Caudate nucleus (tissue), 63 donors: ENCODE measurements at places on chromosomes 5 and 9.

GRCh38 chr5:177142098-177142611, 8.6 kb downstream of the NSD1 start:
- no peak for DNase-seq

- no peak for DNase-seq
These were observed 53.2 kb downstream of the GALNT10 start for GRCh38 chr5:154243736-154244135.

- no peak for DNase-seq
These were observed 789 bp downstream of the DOK3 start for GRCh38 chr5:177508837-177509236.

GRCh38 chr5:96597438-96598020, 64.6 kb upstream of the CAST start:
- peak; percentile 5 for DNase-seq

GRCh38 chr9:132931178-132931735, 13.2 kb downstream of the TSC1 start:
- DNase-seq = no peak

- DNase-seq = no peak
These were observed 46.8 kb downstream of the GALNT12 start for GRCh38 chr9:98854266-98854665.

DNA sequence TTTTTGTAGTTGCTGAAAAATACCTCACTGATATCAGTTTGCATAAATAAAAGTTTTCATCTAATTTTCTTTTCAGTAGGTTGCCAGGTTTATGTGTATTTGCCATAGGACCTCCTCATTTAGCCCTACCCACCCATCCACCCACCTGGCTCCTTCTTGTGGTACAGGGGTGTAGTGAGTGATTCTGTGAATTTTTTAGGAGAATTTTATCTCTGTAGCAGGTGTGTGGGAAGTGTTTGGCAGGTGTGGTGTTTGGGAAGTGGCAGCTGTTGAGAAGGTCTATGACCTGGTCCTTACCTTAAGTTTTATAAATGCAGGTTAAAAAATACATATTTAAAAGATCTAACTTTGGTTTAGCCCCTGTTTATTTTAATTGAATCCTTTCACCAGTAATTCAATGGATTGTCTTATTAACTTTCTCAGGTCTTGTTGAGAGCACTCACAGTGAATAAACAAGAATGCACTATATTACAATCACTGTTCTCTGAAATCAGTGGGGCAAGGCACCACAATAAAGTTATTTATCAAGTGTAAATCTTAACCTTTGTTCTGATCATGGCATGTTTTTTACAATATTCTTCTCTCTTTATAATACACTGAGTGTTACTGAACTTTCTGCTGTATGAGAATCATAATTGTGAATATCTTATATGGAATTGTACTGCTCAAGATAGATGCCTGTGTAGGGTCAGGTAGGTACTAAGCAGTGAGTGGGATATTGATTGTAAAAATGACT, 189.1 kb downstream of the WDR70 start:
- DNase-seq = no peak

- no peak for DNase-seq
These were observed 311.3 kb upstream of the TRPC7 start for GRCh38 chr5:136676685-136677084.

- DNase-seq = no peak
These were observed 57.1 kb downstream of the FOXD1 start for GRCh38 chr5:73391441-73391881.

DNA sequence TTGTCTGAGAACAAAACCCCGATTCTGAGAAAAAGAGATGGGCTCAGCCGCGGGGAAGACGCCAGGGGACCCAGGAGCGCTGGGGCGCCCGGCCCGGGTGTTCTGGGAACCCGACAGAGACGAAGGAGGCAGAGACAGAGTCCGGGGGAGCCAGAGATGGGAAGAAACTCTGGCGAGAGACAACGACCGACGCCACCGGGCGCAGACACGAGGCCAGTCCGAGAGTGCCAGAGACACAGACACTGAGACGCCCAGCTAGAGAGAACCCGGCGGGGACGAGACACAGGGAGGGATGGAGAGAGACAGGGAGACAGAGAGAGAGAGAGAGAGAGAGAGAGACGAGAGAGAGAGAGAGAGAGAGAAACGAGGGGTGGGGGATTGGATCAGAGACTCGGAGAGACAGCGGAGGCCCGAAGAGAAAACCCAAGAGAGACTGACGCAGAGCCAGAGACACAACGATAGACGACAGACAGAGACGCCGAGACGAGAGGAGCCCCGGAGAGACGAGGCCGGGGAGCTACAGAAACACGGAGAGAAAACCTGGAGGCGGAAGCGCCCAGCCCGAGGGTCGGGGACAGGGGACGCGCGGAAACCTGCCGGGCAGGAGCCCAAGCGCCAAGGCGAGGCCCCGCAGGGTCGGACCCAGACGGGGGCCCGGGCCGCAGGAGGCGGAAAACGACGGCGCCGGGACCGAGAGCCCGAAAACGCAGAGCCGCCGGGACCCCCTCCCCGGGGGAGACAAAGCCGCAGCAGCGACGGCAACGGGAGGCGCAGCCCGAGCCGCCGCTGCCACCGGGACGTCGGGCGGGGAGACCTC, 3.3 kb downstream of the NR5A1 start:
- DNase-seq = no peak

DNA sequence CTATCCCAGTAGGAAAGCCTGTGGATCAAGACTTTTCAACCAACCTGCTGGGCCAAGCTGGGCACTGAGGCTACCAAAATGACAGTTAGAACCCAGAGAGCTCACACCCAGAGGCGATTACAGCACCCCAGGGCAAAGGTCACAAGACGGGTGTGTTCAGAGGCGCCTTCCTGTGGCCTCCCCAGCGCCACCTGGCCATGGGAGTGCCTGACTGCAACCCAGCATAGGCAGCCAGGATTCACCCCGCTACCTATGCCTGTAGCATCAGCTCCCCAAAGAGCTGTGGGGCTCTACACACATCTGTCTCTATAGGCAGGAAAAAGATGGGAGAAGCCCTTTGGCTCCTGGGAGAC, 33.5 kb downstream of the PDGFRB start:
- DNase-seq = no peak

- DNase-seq = no peak
These were observed 400.7 kb downstream of the PSAT1 start for GRCh38 chr9:78697618-78698017.

GRCh38 chr5:88805151-88805784, 77.7 kb downstream of the MEF2C start:
- DNase-seq = no peak

GRCh38 chr5:137234973-137235943, 263.9 kb downstream of the SPOCK1 start:
- no peak for DNase-seq

- DNase-seq = no peak
These were observed 5.2 kb downstream of the CRB2 start for GRCh38 chr9:123361086-123361730.

DNA sequence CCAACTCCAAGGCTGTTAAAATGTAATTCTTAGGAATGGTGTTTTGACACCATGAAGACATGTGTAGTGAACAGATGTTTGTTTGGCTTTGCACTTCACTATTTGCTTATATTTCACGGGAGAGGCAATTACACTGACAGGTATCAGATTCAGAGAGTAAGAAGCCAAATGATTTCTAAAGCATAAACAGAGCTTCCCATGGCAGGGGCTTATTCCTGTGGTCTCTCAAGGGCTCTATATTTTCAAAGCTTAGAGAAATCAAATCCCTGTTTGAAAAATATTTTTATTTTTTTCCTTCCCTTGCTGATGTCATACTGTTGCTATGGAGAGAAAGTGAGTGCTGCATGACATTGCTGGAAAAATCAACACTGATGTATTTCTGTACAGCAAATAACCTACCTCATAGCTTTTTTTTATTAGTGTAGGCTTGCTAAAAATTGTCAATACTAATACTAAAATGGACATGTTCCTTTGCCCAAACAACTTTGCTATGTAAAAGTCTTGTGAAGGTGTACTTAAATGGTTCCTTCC, 161.4 kb downstream of the GIN1 start:
- no peak for DNase-seq

GRCh38 chr5:54520940-54521339, 3.4 kb downstream of the SNX18 start:
- DNase-seq = no peak

- DNase-seq = no peak
These were observed 51.1 kb upstream of the COL5A1 start for GRCh38 chr9:134590240-134591081.

- no peak for DNase-seq
These were observed 10.5 kb downstream of the TAL2 start for GRCh38 chr9:105672711-105673234.

DNA sequence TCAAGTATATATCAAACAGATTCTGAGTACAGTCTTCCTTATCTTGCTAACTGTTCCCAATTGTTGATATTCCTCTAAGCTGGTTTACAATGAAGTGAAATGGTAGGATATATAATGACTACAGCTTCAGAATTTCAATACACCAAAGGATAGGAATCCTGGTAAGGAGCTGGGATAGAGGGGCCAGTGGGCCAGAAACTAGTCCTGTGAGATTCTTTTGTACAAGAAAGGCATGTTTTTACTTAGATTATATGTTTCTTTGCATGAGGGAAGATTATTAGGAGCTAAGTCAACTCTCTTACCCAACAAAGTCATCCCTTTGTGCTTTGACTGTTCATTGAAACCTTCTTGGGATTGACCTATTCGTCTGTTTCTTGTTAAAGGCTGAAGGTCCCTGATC, 435.7 kb downstream of the PLK2 start:
- DNase-seq = no peak

DNA sequence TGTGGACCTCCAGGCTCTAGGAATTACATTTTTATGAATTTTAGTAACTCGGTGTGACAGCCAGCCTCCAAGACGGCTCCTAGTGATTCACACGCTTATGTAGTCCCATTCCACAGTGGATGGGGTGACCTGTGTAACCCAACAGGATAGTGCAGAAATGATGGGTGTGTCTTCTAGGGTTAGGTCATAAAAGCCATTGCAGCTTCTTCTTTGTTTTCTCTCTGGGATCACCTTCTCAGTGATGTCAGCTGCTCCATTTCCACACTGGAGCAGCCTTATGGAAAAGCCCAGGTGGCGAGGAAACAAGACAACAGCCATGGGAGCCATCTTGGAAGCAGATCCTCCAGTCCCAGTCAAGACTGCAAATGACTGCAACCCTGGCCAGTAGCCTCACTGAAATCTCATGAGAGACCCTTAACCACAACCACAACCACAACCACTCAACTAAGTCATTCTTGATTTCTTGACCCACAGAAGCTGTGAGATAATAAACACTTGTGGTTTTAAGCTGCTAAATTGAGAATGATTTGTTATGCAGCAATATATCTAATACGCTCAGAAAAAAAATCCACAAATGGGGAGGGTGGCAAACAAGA, 5.1 kb upstream of the GNPDA1 start:
- no peak for DNase-seq

DNA sequence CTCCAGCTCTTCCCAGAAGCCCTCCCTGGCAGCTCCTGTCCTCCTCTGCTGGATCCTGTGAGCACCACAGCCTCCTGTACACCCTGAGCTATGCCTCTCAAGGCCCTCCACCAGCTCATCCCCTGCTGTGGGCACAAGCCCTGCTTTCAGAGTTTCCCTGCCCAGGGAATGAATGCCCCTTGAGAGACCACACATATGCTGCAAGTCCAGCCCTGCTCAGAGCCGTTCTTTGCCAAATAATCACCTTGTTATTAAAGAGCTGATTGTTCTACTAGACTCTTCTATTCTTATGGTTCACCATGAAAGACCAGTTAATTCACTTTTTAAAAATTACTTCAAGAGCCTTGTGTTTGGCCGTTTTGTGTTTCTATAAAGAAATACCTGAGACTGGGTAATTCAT, 121.5 kb downstream of the MVB12B start:
- no peak for DNase-seq

- no peak for DNase-seq
These were observed 4.4 kb upstream of the BHMT start for GRCh38 chr5:79107020-79107796.

DNA sequence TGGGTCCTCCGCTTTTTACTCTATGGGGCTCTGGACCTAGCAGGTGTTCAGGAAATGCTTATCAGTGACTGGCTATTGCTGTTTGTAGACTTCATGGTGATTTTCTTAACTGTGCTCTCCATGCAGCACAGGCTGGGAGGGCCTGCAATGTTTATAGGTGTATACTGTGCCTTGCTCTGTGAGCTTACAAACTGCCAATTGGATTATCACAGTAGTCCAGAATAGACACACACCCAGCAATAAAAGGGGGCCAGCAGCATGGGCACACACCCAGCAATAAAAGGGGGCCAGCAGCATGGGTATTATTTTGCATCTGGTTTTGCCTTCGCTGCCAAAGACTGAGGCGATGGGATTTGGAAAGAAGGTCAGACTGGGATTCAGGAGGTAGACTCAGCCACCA, 100.0 kb downstream of the CRB2 start:
- no peak for DNase-seq

DNA sequence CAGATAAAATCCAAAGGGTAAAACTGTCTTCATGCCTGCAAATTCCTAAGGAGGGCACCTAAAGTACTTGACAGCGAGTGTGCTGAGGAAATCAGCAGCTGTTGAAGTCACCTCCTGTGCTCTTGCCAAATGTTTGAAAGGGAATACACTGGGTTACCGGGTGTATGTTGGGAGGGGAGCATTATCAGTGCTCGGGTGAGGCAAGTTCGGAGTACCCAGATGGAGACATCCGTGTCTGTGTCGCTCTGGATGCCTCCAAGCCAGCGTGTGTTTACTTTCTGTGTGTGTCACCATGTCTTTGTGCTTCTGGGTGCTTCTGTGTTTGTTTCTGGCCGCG, 727 bp upstream of the ADRB2 start:
- no peak for DNase-seq

DNA sequence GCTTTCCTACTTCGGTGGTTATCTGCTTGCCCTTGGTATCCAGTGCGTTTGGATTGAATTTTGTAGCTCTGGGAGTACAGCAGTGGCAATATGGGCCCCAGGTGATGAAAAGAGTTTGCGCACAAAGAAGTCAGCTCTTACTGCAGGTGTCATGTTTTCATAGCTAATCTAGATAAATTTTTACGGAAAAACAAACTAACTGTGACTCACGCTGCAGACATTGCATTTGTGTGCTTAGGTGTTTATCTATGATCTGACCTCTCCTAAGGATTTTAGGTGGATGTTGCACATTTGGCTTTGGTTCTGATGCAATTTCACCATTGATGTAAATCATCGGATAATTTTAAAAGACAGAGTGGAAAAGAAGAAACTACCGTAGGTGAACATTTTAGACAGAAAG, 92.1 kb downstream of the VCAN start:
- no peak for DNase-seq
